NCI-H1694 (cell line): ENCODE measurements at places on chromosomes 3 and 15.

DNA sequence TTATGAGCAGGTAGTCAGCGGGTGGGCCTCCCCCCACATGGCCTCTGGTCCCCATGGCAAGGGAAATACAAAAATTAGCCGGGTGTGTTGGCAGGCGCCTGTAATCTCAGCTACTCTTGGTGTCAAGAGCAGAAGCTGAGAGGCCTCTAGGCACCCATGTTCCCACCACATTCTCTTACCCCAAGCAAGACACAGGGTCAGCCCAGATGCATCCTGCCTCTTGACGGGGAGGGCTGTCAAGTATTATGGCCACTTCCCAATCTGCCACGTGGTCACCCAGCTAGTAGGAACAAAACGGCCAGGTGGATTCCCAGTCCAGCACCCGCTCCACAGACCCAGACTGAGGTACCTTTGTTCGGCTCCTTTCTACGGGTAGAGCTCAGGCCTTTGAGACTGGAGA is 16.2 kb upstream of the SLC6A6 start:
- no peak for DNase-seq

DNA sequence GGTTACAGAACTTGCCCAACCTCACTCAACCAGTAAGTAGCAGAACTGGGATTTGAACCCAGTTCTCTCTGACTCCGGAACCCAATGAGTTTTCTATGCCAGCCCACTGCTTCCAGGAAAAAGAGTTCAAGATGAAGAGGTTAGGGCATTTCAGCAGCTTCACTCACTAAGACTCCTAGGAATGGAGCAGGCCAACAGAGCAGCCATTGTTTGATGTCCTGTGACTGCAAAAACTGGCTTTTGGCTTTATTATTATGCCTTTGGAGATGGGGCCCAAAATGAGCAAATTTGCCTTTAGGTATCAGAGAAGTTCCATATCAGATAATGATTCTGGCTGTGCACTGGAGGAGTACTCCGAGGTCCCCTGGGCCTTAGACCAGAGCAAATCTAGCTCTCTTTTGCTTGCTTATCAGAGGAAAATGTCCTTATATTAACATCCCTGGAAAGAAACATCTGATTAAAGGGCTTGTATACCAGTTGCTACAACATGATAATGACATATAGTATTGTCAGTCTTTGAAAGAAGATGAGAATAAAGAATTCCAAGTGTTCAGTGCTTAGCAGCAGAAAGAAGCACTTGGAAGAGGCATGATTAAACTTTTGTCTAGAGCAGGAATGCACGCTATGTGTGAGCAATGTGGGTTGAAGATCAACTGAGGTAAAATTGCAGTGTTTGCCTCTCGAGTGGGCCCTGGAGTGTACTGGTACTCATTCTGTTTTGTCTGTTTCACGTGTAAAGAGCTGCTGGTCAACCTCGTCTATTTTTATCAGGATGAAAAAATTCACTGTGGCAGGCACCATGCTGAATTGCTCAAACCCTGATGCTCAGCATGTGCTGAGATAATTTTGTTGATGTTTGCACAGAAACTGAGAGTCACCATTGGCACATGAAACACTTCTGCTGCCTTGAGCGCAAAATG is 21.8 kb upstream of the KLHL24 start:
- no peak for DNase-seq

GRCh38 chr3:177646749-177647148 is 449.5 kb upstream of the TBL1XR1 start:
- DNase-seq: no peak

GRCh38 chr3:65408531-65409175 is 630.1 kb downstream of the MAGI1 start:
- no peak for DNase-seq

- no peak for DNase-seq
Measured at GRCh38 chr15:26453914-26454313, 319.0 kb downstream of the GABRB3 start.
